Hepatocyte (in vitro differentiated cells): ENCODE measurements at places on chromosomes 12 and 14.
A peak's percentile ranks its signal among the peaks of the same experiment; 100 is the strongest.

DNA sequence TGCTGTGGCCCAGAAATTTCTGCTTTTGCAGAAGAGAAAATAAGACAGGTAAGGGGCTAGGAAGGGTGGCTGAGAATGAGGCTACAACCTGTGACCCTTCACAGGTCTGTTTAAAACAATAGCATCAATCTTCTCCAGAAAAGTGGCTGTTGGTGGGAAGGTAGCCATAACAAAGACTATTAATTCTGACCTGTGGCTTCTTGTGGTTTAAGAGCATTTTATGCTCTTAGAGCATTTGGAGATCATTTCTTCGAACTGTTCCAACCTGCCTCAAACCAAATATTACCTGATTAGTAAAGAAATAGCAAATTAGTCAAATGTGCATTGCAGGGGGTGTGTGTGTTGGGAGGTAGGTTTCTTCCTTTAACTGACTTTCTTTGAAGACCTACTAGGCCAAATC, 15.2 kb upstream of the TCP11L2 start:
- no peak for DNase-seq

GRCh38 chr14:72796935-72797334, 97.0 kb downstream of the DPF3 start:
- DNase-seq: no peak

- no peak for DNase-seq
These were observed 6.8 kb upstream of the TEX22 start for GRCh38 chr14:105391541-105391940.

- DNase-seq: no peak
These were observed 87.2 kb downstream of the CEP83 start for GRCh38 chr12:94372461-94372860.

GRCh38 chr12:32161058-32161457, 54.4 kb downstream of the BICD1 start:
- DNase-seq: no peak

DNA sequence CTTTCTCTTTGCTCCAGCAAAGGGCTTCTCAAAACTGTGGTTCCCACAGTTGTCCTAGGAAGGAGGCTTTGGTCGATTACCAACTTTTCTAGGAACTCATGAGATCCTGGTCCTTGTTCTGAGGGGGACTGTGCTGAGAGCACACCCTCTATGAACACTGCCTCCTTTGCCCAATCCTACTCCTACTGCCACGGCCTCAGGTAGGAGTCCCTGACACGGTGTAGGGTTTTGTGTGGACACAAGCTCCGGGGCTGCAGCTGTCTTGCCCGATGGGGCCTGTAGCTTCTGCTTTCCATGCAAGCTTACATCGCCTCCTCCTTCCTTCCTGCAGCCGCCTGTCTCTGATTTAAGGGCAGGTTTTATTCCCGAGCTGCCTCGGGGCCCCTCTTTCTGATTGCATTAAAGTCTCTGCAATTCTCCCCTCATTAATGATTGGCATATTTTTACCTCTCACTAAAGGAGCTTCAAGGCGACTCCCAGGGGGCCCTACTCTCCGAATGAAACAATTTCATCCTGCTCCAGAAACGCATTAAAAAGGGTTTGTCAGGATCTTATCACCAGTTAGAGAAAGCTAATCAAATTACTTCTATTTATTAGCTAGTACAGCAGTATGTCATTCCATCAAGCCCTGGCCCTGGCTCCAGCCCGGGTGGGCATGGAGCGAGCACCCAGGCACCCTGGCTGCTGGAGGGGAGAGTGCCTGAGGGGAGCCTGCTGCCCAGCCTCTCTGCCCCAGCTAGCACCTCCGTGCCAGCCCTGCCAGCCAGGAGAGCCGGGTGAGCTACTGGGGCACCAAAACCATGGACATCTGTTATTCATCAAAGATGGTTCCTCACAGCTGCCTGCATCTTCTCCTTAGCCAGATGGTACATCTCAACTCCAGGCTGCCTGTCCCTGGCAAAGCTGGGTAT, 38.0 kb upstream of the ESRRB start:
- DNase-seq: no peak

DNA sequence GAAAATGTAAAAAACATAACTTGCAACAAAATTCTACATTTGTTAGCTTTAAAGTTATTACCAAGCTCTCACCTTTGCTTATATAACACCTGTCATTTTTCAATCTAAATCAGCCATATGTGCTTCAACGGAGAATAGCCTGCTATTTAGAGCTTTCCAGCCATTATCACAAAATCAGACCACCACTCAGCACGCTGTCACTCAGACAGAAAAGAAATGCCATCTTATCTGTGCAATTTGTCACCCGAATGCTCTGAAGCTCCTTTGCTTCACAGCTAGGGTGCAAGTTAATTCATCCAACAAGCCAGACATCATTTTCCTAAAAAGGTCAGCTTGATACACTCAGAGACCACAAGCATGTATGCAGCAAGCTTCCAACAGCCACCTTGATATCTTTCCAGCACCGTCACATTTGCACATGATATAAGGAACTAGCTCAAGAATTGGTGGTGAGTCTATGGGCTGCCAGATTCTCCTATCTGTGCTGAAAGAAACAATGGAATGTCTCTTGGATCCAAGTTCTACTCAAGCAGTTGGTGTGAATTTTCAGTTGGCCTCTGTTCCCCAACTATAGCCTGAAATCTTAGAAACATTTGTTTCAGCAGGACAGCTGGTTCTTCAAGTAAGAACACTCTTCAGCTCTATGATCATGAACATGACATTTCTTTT, 20.0 kb upstream of the IFNG-AS1 start:
- DNase-seq: no peak

- DNase-seq: no peak
These were observed 448 bp downstream of the FBXL14 start for GRCh38 chr12:1594006-1594260.

GRCh38 chr14:91606851-91607250, 96.7 kb upstream of the PPP4R3A start:
- DNase-seq: no peak

GRCh38 chr14:35213869-35214387, 78.3 kb upstream of the PSMA6 start:
- DNase-seq: no peak

DNA sequence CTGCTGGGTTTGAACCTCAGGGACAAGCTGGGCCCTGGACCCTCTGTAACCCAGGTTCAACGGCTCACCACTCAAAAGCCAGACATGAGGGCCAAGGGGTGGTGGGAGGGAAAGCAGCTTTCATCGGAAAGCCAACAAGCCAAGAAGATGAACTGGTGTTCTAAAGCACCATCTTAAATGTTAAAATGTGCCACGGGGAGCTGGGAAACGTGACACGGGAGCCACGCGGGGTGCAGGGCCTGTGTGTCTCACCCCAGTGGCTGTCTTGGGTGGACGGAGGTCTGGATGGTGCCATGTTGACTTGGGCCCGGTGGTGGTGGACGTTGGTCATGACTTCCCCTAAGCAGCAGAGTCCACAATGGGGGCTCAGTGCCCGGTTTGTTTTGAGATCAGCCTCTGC, 97.7 kb upstream of the SFSWAP start:
- DNase-seq: no peak

GRCh38 chr12:40726366-40726765, 34.1 kb downstream of the CNTN1 start:
- DNase-seq: no peak

DNA sequence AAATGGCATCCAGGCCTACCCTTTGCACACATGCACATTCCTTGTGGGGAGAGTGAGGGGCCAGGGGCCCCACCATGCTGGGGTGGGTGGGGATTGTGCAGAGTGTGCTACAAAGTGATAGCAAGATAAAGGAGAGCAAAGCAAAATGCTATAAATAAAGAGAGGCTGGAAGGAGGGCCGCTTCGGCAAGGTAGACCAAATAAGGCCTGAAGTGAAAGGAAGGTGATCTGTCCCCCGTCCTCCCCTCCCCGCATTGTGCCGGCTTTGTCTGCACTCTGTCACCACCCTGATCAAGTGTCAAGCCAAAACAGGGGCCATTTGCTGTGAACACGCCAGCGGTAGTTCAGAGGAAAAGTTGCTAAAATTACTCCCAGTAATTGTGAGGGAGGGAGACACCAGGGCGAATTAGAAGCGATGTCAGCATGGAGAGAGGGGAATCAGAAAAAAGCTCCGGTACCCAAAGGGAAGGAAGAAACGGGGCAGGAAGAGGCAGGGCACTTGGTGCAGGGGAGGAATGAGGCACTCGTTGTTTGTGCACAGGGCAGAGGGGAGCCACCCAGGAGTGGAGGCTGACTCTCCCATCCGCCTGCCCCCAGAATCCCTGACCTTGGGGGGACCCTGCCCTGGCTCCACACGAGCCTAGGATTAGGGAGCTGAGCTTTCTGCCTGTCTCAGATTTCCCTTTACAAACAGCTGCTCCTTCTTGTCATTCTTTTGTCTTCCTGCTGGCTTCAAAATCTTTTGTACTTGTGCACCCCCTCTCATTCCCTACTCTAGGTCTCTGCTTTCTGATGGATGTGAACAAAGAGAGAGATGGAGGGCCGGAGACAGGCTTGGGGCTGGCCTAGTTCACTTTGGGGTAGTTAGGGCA, 2.9 kb upstream of the MYH7 start:
- DNase-seq: no peak

GRCh38 chr12:49502590-49502989, 36.2 kb upstream of the KCNH3 start:
- DNase-seq: no peak

GRCh38 chr12:34393086-34393820, 371.0 kb downstream of the ALG10 start:
- DNase-seq: no peak

DNA sequence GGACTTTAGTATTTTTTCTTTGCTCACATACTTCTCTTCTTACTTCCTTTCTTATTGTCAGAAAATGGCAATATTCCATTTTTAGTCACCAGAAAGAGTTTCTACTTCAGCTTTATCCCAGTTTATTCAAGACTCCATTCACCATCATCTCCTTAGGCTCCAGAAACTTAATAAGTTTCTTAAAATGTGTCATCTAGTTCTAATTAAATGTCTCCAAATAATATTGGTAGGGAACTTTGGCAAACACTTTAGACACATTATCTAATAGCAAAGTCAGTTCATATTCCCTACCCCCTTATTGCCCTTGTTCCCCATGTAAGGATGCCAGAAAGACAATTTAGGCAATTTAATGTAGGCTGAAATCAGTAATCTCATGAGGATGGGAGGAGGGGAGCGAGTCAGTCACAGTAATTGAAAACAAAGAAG, 15.1 kb downstream of the EPYC start:
- no peak for DNase-seq

DNA sequence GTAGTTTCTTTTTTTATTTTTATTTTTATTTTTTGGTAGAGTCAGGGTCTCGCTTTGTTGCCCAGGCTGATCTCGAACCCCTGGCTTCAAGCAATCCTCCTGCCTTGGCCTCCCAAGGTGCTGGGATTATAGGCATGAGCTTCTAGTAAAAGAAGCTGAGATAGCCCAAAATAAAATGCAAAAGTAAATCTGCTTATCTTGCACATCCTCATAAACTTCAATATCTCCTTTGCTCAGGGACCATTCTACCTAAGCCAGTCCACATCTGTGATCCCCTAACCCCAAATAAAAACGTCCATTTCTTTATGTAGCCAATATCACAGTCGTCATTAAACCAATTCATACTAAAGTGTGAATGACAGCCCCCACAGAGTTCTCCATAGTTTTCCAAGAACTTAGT, 36.3 kb downstream of the ATF7 start:
- no peak for DNase-seq

DNA sequence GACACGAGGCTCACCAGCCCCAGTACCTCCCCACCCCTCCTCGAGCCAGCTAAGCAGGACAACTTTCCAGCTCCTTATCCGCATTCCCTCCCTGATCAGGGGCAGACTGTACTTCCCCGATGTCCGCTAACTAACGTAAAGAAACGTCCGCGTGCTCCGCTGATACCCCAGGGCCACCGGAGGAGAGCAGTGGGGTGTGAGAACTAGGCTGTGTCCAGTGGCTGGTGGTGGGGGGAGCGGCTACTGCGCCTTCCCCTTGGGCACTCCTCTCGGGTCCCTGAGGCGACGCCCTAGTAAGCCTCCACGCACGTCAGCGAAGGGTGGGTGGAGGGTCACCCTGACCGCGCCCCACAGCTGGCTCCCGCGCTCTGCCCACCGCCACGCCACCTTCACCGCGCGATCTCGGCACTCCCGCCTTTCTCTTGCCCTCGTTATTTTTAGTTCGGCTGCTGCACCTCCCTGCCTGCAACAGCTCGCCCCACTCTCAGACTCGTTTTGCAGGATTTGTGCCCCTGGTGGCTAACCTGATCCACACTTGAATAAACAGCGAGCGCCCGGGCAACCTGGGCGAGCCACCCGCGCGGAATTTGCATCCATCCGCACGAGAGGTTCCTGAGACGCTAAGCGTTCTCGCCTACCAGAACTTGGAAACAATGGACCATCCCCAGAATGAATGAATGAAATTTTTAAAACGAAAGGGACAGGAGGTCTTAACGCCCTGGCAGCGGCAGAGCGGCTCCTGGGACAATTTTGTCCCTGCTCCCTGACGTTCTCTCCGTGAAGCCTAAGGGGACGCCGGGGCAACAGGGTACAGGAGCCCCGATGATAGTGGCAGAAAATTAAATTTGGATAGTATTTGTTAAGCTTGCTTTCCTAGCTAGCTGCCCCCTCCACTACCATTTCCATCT, 6.9 kb upstream of the BMP4 start:
- DNase-seq: peak; percentile 77
